ENCODE measurements at places on chromosomes 1 and 21.
A peak's percentile ranks its signal among the peaks of the same experiment; 100 is the strongest.

GRCh38 chr1:215657047-215657446 lies 89.9 kb downstream of the KCTD3 start:
- no peak for DNase-seq

DNA sequence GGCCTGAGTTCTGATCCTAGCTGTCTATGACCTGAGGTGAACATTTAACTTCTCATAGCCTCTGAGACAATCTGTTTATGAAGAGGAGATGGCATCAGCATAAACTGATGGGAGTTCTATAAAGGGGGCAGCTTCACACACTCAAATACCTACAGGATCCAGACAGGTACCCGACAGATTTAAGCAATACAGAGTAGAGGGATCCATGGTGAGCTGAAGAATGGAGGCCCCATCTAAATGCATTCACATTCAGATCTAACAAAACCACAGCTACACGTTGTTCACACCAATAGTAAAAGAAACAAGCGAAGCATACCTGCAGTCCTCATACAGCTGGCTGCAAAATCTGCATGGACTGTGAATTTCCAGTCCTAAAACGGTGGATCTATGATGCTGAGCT lies 48.7 kb upstream of the ESRRG start:
- DNase-seq = no peak

GRCh38 chr21:46229133-46229922 lies 754 bp upstream of the LSS start:
- no peak for DNase-seq

- peak; percentile 2 for DNase-seq
Measured at GRCh38 chr21:33403786-33404585, 773 bp downstream of the IFNGR2 start.

DNA sequence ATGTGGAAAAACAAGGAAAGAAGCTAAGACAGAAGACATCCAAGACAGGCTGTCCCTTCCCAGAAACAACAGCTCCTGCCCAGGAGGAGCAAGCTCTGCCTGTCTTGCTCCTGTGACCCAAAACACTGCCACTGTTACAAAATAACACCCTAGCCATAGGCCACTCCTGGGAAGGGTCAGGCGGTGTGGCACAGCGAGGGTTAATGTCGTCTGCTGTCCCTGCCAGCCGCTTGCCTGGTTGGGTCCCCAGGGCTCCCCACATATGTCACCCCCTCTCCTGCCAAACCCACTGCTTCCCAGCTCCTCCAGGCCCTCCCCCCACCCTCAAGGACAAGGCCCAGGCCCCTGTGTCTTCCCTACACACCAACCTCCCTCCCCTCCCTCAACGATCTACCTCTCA lies 3.9 kb upstream of the NHLH1 start:
- no peak for DNase-seq

DNA sequence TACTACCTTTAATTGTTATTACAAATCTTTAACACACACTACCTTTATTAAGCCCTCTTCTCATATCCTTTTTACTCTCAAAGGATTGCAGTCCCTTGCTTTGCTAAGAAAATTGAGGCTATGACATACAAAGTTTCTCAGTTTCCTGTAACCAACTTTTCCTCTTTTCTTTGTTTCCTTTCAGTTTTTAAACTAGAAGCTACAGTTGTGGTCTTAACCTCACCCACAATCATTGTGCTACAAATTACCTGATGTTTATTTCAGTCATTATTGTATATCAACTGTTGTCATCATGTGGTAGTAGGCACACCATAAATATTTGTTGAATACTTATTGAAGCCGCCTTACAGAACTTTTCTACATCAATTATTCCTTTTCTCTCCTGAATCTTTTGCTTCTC lies 51.8 kb downstream of the SLAMF6 start:
- no peak for DNase-seq

DNA sequence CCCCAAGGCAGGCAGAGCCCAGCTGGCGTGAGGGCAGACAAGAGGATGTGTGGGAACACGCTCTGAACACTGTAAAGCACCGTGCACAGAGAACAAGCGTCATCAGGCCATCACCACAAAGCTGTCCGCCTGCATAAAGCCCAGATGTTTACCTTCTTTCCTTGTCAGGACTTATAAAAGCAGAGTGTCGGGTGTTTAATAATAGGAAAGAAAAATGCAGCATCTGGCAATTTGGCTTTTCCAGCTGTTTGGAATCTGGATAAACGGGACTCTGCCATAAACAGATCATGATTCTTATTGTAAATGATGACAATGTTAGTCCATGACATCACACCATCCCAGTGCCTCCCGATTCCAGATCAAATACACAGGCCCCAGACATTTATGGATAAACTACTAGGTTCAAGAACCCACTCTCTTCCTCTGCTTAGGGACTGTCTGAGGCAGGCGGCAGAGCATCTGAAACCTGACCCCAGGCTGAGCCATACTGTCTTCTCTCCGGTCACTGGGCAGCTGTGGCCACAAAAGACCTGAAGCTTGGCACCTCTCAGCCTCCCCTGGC lies 4.2 kb downstream of the GLIS1 start:
- DNase-seq = no peak

GRCh38 chr21:40905251-40905650 lies 58.3 kb upstream of the DSCAM start:
- DNase-seq = no peak

DNA sequence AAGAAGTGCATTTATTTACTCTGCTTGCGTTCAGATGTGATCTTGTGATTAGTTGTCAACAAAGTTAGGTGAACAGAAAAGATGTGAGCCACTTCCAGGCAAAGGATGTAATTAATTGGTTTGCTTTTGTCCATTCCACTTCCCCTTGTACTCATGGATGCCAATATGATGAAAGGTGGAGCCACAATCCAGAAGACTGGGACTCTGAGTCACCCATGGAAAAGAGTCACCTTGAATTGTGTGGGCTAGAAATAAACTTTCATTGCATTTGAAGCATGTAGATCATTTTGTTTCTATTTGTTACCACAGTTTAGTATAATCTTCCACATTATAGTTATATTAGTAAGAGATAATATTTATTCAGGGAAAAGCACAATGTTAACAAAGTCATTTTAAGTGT lies 684.2 kb downstream of the LTN1 start:
- DNase-seq = no peak

DNA sequence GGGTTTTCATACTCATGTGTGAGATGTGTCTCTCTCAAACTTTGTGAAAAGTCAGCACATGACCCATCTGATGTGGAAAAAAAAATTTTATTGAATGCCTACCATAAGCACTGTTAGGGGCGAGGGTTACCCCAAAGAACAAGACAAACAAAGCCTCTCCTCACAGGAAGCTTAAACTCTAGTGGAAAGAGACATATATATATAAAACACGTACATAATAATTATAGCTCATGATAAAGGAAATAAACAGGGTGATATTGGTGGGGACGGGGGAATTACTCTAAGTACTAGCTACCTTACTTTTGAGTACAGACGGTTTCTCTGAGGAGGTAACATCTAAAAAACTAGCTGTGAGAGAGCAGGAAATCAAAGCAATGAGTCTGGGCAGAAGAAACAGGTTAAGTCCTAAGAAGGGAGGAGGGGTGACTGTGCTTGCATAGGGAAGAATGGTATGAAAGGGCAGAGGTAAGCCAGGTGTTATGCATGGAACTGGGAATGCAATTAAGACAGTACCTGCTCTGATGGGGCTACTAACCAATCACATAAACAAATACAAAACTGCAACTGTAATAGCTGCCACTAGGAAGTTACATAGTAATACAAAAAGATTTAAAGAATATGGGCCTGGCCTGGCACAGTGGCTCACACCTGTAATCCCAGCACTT lies 4.5 kb downstream of the LIN9 start:
- DNase-seq = no peak

DNA sequence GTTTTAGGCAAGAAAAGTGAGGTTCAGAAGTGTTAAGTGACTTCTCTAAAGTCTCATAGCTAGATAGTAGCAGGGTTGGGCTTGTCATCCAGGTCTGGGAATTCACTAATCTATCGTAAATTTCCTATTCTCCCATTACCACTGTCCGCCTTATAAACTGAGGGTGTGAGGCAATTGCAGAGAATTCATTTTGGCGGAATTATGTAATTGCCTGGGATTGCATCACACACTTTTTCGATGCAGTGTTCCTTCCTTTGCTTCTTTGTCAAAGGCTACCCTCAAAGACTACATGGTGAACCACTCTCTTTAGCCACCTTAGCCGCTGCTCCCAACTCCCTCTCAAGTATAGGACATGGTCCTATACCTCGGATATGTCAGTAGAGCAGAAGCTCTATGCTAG lies 19.1 kb downstream of the SELP start:
- DNase-seq = no peak

DNA sequence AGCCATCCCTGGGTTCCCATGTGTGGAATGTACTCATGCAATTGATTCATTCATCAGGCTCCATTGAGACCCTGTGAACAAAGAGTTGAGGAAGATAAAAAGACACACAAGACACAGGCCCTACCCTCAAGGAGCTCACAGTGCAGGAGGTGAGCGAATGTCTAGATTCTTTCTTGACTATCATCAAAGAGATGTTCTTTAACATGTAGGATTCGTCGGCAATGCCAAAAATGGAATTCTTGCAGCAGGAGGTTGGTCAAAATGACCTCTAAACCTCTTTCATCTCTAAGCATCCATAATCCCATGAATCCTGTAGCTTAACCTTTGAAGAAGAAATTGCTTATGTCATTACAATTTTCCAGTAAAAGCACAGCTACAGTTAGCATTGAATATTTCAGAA lies 27.9 kb upstream of the TTF2 start:
- no peak for DNase-seq

GRCh38 chr1:84583648-84584047 lies 9.4 kb upstream of the CTBS start:
- DNase-seq = no peak

GRCh38 chr1:4961935-4962645 lies 307.7 kb downstream of the AJAP1 start:
- DNase-seq = no peak

GRCh38 chr1:115807723-115808122 lies 33.2 kb downstream of the NHLH2 start:
- peak; percentile 5 for DNase-seq

GRCh38 chr1:3192361-3192760 lies 123.4 kb downstream of the PRDM16 start:
- no peak for DNase-seq

DNA sequence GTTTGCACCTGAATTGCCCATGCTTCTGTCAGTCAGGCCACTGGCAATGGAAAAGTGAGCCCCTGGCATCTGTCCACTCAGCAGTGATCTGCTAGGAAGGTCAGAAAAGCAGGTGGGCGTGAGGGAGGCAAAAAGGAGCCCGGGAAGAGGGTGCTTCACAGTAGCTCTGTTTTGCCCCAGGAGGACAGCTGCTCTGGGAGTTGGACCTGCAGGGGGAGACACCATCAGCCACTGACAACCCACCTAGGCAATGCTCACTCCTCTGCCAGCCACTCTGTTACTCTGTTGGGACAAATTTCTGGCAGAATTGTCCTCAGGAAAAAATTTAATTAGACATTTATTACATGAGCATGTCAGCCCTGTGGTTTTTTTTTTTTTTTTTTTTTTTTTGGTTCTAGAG lies 146.4 kb downstream of the LRIG2 start:
- no peak for DNase-seq

GRCh38 chr1:155012776-155013602 lies 10.4 kb downstream of the ZBTB7B start:
- no peak for DNase-seq

DNA sequence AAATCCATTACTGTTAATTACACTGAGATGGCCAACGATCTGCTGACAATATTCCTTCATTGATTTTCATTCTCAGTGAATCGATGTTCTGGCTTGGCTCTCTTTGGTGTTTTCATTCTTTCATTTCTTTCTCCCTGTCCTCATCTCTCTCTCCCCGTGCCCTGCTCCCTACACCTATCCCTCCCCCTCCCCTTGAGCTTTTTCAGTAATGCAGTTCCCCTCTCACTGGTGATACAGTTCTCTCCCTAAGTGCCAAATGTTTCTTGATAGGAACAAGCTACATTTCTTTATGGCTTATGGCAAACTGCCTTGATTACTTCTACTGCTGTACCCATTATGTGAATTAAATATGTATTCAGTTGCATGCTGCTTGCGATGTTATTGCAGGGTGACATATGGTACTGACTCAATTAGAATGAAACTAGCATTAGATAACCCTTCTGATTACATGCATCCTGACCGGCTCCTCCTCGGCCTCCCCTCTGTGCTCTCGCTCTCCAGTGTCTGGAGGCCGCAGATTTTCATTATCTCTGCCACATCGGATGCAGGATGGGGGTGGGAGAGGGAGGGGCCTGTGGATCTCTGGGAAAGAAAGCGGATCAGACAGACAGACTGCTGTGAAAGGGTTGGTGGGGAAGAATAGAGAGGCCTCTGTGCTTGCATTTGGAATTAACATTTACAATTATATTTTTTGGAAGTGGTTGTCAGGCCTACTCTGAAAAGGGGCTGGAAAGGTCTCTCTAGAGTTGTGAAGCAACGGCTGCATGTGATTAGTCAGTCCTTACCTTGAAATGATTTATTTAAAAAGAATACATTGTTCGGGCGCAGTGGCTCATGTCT lies 130.9 kb downstream of the PBX1 start:
- no peak for DNase-seq

DNA sequence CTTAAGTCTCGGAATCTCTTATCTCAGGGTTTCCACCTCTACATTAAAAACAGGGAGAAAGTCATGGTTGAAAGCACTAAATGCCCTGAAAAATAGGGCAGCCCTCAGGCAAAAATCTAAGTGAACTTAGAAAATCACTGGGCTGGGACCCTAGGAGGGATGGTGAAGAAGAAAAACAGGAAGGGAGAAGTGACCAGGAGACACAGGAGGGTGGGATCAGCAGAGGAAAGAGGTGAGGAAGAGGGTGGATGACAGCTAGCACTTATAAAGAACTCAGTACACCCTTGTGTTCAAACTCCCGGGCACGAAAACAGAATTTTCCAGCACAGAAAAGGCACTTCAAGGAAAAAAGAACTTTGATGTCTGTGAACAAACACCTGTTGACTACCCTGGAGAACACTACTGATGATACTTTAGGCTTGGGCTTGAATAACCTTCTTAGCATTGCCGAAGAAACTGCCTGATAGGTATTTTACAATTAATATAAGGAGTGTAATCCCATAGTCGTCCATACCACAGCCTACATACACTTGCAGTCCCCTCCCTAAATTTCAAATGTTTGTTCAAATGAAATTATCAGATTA lies 2.0 kb downstream of the CHML start:
- no peak for DNase-seq

- DNase-seq = no peak
Measured at GRCh38 chr1:91651661-91652071, 151.0 kb downstream of the CDC7 start.

- no peak for DNase-seq
Measured at GRCh38 chr1:24018611-24019580, 38.8 kb upstream of the SRSF10 start.

GRCh38 chr1:31199949-31200348 lies 39.7 kb downstream of the NKAIN1 start:
- no peak for DNase-seq

GRCh38 chr1:206674745-206675175 lies 9.9 kb upstream of the MAPKAPK2 start:
- no peak for DNase-seq

GRCh38 chr1:47469910-47470309 lies 32.1 kb downstream of the FOXD2 start:
- DNase-seq = no peak

Measured in NCI-H2081 treated with DMSO at 0.1 percent for 48 hours (cell line).